ENCODE measurements at places on chromosomes 2 and 18.
A peak's percentile ranks its signal among the peaks of the same experiment; 100 is the strongest.

DNA sequence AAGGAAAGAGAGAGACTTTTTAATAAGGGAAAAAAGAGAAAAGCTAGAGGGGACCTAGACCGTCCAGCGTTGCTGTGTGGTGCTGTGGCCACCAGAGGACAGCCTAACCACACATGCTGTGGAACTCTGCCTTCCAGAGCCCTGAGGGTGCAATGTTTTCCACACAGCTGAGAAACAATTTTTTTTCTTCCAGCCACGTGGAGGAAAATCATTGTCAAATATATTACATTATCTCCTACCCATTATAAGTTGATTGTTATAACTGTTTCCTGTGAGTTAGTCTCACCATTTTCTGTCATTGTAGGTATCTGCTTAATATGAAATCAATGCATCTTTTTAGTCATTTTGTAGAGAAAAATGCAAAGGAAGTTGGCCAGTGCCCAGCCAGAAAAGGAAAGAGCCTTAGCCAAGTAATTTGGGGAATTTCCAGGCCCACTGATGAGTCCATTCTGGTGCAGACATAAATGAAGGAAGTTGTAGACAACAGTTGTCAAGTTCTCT is 5.9 kb upstream of the MRPL19 start:
- DNase-seq = peak; percentile 25

DNA sequence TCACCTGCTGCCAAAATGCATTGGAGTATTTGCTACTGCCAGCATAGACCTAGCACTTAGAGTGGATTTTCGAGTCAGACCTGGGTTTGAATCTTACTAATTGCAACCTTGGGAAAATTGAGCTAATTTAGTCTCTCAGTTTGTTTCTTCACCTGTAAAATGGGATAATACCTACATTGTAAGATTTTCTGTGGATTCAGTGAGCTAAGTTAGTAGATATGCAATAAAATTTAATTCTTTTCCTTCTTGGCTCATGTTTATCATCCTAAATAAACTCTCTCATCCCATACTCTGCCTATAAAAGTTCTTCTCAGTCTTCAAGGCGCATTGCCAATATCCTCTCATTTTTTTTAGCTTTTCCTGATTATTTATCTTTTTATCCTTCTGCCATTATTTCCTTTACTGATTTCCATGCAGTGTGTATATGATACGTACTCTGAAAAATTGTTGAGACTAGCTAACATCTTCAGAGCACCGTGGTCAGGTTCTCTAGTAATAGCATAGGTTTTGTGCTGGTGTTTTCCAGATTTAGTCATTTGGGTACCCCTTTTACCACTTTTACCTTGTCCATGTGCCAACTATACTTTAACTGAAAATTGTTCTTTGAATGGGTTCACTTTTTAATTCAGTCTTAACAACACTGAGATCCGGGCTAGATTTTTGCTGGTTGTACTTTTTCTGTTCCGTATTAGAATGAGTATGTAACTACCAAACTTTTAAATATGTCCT is 7.3 kb downstream of the CEP192 start:
- DNase-seq = no peak

DNA sequence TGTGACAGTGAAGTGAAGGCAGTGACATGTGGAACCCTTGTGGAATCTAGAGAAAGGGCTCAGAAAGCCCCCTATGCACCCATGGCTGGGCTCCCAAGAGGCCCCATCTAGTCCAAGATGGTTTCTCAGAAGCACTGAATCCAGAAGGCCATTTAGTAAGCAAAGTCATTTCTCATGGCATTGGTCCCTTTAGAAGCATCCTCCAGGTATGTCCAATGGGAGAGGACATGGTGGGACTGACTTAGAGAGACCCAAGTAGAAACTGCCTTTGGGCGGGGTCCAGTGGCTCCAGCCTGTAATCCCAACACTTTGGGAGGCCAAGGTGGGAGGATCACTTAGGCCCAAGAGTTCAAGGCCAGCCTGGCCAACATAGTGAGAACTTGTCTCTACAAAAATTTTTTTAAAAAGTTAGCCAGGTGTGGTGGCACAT is 72.5 kb upstream of the RMDN2 start:
- DNase-seq = no peak

- no peak for DNase-seq
Observed at GRCh38 chr18:3451989-3452749, 2.2 kb downstream of the TGIF1 start.

DNA sequence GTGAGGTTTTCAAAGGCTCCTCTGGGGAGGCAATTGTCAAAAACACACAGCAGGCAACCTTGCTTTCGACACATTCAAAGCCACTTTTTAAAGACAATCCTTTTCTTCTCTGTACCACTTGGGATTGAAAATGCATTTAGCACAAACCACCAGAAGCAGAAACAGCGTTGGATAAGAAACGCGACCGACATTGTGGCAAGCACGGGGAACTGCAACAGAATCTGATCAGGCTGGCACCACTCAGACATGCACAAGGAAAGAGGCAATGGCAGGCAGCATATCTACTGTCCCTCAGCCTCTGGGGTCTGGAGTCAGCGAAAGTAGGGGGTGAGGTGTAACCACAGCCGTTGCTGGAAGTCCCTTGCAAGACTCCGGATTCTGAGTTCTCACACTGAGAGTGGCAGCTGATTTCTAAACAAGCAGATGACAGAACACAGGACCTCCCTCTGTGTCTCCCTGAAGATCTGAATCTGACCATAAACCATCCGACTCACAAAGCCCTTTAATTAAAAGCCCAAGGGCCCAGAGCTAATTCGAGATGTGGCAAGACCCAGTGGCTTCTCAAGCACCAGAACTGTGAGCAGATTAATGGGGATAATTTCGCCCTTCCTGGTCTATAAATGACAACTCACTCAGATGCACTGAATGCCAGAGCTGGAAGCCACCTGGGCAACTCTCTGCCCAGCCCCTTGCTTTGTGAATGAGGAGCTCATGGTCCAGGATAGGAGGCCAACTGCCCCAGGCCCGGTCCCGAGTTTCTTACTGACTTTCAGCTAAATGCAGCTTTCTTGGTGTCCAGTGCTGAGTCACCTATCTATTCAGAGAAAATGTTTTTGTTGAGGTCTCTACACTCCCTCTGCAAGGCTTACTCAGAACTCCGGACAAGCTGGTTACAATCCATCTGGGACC is 29.6 kb downstream of the CYRIA start:
- no peak for DNase-seq

DNA sequence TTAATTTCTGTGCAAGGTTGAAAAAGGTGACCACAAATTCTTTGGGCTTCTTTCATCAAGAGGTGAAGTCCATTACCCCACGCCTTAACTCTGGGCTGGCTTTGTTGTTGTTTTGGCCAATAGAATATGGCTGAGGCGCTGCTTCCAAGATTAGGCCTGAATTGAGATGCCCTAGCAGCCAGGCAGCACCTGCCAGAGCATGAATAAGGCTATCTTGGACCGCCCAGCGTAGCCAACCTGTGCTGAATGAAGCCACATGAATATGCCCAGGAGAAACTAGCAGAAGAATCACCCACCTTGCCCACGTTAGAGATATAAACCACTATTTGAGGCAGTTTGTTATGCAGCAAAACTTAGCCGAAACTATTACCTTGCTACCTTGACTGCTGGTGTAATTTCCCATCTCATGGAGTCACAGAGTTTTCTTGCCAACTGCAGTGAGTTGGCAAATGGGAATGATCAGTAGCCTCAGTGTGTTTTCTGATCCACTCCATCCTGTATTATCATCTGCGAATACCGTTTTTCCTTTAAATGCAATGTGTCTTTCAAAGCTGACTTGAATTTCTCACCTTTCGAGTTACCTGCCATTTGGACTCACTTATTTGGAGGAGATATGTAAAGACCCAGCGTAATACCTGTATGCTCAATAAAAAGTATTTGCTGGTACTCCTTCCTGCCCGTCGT is 679 bp downstream of the TSGA10 start:
- no peak for DNase-seq

DNA sequence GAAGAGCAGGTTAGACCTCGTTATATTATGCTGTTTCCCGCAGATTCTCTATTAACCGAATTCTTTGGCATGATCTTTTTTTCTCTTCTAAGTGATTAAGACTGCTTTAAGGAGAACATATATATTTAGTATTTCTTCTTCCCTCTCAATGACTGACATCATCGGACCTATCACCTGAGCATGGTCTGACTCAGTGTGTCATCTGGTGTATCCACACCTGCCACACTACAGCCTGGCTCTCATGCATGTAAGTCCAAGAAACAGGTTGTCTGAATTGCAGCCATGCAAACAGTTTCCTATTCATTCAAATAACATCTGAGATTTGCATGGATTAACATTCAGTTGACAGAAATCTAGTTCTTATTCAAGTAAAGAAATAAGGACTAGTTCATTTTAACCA is 55.1 kb upstream of the CWC22 start:
- no peak for DNase-seq

DNA sequence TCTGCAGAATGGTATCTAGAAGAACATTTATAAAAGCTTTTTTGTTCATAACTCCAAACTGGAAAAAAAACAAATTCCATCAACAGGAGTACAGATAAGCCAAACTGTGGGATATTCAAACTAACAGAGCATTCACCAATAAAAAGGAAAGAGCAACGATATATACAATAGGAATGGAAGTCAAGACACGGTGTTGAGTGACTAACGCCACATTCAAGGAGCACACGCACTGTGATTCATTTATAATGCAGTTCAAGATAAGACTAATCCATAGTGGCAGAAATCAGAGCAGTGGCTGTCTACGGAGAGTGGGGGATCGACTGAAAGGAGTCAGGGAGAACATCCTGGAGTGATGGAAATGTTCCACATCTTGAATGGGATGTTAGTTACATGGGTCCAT is 70.7 kb downstream of the CABYR start:
- no peak for DNase-seq

DNA sequence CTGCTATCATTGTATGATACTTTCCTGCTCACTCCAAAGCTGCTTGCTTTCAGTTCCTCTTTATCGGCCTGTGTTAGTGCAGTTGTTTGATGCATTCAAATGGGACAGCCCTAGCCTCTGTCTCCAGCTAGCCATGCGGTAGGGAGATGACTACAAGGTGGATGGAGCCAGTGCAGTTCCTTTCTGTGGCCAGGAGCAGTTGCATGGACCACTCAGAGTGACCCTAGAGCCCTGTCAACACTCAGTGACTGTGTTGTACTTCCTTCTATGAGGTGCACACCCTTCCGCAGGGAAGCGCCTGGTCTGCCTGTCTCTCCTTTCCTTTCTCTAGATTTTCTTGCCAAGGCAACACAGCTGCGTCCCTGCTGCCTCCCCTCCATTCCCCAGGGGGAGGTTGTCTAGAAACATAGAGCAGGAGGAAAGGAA is 33.8 kb downstream of the KCNS3 start:
- DNase-seq = no peak

Data from stimulated activated CD8-positive, alpha-beta memory T cell treated with anti-CD3 and anti-CD28 coated beads, Interleukin-7, amount 100 ng/mL, for 1 hour (primary cell).